Stimulated activated CD4-positive, alpha-beta T cell treated with anti-CD3 and anti-CD28 coated beads, Interleukin-15, amount 100 ng/mL, for 24 hours (primary cell): ENCODE measurements at places on chromosomes 11 and 22.
A peak's percentile ranks its signal among the peaks of the same experiment; 100 is the strongest.

GRCh38 chr11:20066013-20066782 lies 94.1 kb downstream of the DBX1 start:
- DNase-seq: no peak

DNA sequence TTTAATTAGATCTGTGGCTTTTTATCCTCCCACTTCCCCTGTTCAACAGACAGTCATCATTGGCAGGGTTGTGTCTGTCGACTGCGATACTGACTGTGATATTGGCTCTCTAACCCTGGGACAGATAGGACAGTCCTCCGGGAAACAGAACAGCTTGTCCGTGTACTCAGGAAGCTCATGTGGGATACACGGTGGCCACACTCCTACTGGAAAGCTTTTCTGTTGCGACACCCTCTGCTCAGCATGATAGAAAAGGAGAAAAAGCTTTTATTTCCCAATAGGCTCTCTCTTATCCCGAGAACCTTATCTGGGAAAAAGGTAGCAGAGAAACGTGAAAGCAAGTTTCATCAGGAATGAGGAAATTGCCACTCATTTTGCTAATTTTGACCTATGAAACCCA lies 60.4 kb upstream of the HSPA8 start:
- no peak for DNase-seq

GRCh38 chr22:39388261-39389011 lies 11.1 kb upstream of the TAB1 start:
- DNase-seq: peak; percentile 81

DNA sequence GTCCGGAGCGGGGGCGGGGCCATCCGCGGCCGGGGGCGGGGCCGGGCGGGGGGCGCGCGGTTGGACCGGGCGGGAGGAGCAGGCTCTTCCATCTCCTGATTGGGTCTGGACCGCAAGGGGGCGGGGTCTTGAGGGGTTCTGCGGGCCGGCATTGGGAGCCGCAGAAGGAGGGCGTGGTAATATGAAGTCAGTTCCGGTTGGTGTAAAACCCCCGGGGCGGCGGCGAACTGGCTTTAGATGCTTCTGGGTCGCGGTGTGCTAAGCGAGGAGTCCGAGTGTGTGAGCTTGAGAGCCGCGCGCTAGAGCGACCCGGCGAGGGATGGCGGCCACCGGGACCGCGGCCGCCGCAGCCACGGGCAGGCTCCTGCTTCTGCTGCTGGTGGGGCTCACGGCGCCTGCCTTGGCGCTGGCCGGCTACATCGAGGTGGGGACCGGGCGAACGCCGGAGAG lies at the start of gene APLP2:
Gene APLP2 (plus strand): TSS at position 236 of the 450 bp plus-strand sequence. CDS start 84 bp downstream, at position 320.
- DNase-seq: peak; percentile 99

GRCh38 chr11:34926101-34926830 lies 9.8 kb downstream of the PDHX start:
- DNase-seq: no peak

DNA sequence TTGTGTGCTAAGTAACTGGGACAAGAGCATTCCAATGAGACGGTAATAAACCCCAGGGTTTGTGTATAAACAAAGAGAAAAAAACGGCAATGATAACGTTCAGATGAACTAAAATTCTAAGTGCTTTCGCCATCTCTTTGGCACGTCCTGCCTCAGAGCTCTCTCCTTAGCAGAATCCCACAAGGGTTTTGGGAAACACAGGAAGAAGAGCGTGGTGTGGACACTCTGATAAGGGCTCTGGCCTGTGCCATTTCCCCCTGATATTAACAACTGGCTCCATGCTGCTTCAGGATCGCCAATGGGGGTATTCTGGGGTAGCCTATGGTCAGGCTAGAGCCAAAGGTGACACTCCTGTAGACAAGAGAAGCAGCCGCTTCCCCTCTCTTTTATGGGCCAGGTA lies 18.4 kb downstream of the ABCC8 start:
- no peak for DNase-seq

GRCh38 chr11:86900162-86900561 lies 55.0 kb downstream of the FZD4 start:
- DNase-seq: no peak

- DNase-seq: no peak
These were observed 181.4 kb downstream of the DBX1 start for GRCh38 chr11:19978668-19979518.

- DNase-seq: no peak
These were observed 212.4 kb upstream of the SYN3 start for GRCh38 chr22:33270596-33270995.

DNA sequence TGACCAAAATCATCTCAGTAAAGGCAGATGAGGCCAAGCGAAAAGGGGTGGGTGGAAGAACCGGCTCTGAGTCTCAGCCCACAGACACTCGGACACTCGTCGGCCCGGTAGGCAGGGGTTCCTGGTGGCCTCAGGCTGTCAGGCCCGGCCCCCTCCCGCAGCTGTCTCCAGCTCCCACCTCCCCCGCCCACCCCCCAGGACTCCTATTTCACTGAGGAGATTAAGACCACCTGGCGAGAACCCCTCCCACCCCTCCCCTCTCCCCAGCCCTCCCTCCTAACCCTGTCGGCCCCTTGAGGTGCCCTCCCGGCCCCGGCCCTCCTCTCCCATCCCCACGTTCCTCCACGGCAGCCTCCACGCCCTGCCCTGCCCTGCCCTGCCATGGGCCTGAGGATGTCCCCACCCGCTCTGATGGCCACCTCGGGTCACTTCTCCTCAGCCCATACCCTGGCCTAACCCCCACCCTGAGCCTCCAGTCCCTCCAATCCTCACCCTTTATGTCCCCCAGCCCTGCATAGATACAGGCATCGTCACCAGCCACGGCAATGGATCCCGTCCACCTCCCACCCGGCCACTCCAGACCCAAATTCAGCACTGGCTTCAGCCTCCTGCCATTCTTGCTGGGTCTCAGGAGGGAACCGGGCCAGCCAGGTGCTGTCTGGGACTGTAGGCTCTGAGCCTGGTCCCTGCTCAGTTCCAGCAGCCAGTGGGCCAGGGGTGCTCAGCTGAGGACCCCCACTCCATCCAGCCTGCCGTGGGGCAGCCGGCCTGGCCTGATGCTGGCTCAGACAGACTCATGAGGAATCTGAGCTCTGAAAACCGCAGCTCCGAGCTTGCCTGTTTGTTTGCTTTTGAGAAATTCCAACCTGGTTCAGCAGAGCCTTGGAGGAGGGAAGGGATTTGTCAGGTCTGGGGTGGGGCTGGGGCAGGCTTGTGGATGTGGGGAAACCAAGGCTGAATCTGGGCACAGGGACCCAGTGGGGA lies 9.8 kb upstream of the TBX1 start:
- no peak for DNase-seq

GRCh38 chr11:27926486-27926885 lies 181.5 kb downstream of the KIF18A start:
- no peak for DNase-seq

DNA sequence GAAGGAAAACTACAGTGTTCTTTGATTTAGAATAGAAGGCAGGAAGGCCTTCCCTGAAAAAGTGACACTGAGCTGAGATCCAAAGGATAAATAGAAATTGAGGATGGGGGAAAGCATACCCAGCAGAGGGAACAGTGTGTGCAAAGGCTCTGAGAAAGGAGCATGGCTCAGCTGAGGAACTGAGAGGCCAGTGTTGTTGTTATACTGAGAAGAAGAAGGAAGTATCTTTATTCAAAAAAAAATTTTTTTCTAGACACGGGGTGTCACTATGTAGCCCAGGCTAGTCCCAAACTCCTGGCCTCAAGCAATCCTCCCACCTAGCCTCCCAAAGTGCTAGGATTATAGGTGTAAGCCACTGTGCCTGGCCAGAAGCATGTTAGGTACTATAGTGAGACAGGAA lies 3.5 kb upstream of the PIK3C2A start:
- DNase-seq: no peak

- no peak for DNase-seq
These were observed 3.0 kb upstream of the RRP7A start for GRCh38 chr22:42522546-42522945.
